Stimulated activated CD4-positive, alpha-beta T cell treated with anti-CD3 and anti-CD28 coated beads, Interleukin-2, amount 100 ng/mL, for 4 hours (primary cell): ENCODE measurements at places on chromosomes 5 and 9.
A peak's percentile ranks its signal among the peaks of the same experiment; 100 is the strongest.

DNA sequence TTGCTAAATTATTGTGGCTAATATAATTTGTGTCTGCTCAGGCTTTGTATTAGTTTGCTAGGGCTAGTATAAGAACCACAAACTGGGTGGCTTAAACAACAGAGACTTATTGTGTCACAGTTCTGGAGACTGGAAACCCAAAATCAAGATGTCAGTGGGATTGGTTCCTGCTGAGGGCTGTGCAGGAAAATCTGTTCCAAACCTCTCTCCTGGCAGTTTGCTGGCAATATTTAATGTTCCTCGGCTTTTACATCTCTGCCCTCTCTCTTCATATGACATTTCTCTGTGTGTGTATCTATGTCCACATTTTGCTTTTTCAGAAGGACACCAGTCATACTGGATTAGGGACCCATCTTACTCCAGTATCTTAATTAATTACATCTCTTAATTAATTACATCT is 498.8 kb upstream of the CD180 start:
- DNase-seq, result no peak

DNA sequence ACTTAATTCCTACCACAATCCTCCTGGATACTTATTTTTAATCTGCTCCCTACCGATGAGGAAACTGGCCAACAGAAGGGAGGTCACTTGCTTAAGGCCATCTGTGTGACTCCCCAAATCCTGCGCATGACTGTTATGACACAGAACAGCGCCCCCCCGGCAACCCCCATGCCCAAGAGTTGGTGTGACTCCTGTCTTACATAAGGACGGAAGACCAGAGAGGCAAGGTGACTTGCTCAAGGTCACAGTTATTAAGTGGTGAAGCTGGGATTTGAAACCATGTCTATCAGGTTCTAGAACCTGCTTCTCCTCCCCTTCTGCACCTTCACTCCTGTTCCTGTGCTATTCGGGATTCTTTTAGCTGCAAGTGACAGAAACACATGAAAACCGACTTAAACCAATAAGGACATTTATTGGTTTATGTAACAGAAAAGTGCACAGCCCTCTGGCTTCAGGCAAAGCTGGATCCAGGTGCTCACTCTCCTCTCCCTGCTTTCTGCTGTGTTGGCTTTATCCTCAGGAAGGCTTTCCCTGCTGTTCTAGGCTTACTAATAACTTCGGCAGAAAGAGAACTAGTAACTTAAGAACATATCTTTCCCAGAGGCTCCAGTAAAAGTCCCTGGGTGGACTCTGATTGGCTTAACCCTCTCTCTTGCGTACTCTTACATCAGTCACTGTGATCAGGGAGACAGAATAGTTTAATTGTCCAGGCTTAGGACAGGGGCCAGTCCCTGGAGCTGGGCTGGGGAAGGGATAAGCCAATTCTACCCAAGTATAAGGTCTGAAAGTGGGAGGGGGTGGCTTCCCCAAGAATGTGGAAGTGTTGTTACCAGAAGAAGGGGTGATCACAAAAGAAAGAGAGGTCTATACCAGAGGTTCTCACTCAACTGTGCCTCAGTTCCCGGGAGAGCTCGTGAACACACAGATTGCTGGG is 43.7 kb downstream of the FGF18 start:
- DNase-seq, result no peak

DNA sequence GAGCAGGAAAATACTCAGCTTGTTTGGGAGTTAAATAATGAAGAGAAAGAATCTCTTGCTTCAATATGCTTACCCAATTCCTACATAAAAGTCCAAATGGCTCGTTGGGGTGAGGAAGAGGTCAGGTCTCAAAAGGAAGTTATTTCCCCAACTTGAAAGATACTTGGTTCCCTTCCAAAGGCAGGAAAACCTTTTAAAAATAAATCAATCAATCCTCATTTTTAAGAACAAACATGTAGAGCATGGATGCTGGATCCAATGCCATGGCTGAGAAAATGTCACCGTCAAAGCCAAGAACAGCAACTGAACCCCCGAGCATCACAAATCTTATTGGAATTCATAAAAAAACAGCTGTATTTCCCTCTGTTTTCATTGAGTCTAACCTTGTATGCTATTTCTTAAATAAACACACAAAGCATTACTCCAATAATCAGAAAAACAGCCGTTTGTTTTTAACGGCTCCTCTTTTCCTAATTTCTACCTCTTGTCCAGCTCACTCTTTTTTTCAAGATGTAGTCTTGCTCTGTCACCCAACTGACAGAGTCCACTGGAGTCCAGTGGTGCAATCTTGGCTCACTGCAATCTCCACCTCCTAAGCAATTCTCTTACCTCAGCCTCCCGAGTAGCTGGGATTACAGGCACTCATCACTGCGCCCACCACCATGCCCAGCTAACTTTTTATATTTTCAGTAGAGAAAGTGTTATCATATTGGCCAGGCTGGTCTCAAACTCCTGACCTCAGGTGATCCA is 140.7 kb downstream of the GNA14 start:
- no peak for DNase-seq

GRCh38 chr9:135131488-135131887 is 44.0 kb downstream of the OLFM1 start:
- DNase-seq, result no peak

DNA sequence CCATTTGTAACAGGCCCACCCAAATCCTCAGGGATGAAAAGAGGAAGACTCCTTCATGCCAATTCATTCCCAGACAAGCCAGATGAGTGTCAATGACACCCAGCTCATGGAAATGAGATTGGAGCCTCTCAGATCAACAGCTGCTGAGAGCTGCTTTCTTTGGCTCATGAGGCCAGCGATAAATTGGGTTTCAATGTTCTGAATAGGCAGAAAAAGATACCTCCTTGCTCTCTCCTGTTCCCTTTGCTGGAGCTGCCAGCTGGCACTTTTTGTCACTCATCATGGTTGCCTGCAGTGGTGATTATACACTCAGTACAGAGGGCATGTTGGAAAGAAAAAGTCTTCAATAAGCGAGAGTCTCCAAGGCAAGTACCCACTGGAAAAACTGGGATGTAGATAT is 47.1 kb downstream of the SH3RF2 start:
- no peak for DNase-seq

GRCh38 chr5:108726446-108727235 is 21.1 kb upstream of the FER start:
- DNase-seq, result no peak

DNA sequence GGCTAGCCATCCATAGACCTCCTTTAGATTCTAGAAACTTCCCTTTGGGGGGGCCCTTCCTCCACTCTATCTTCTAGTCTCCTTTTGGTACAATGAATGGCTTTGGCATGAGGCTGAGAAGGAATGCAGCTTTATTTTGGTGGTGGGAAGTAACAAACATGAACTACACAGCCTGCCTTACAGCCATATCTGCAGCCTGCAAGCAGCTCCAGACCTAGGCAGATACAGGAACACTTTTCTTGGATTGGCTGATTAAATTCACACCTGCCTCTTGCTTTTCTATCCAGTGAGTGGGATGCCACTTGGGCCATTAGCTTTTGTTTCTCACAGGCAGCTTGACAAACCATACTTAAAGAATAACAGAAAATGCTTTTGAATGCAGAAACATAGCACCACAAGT is 28.2 kb downstream of the NR6A1 start:
- DNase-seq, result no peak

GRCh38 chr5:53011233-53011632 is 22.1 kb downstream of the ITGA2 start:
- no peak for DNase-seq

GRCh38 chr9:130993303-130994030 is 15.5 kb upstream of the LAMC3 start:
- DNase-seq, result no peak

DNA sequence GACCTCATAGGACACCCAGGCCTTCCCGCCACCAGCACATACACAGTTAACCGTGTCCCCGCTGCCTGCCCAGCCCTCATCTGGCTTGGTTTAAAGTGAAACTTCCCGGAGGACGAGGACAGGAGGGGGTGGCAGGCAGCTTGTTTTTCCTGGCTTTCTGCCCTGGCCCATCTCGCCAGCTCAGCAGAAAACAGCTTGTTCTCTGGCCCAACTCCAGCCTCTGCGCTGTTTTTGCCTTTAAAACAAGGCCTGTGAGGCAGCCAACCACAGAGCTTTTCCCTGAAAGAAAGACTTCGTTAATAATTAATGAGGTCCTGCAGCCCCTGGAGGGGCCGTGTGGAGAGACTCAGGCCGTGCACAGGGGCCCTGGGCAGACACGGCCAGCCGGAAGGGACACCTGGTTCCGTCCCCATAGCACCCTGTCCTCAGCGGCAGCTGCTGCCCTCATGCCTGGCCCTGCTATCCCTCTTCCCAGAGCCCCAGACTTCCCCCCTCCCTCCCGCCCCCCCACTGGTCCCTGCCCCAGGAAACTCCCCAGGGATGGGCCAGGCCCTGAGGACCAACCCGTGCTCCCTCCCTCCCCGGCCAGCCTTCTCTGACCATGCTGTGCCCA is 108.7 kb downstream of the RXRA start:
- DNase-seq, result no peak

- no peak for DNase-seq
These were observed 67.3 kb downstream of the PSMB7 start for GRCh38 chr9:124347968-124348358.

DNA sequence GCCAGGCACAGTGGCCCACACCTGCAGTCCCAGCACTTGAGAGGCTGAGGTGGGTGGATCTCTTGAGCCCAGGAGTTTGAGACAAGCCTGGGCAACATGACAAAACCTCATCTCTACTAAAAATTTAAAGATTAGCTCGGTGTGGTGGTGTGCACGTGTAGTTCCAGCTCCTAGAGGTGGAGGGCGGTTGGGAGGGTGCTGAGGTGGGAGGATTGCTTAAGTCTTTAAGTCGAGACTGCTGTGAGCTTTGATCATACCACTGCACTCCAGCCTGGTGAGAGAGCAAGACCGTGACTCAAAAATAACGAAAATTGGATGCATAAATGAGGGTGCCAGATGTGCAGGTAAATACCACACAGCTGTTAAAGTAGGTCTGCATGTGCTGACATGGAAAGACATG is 39.3 kb upstream of the TDRD7 start:
- DNase-seq, result no peak

DNA sequence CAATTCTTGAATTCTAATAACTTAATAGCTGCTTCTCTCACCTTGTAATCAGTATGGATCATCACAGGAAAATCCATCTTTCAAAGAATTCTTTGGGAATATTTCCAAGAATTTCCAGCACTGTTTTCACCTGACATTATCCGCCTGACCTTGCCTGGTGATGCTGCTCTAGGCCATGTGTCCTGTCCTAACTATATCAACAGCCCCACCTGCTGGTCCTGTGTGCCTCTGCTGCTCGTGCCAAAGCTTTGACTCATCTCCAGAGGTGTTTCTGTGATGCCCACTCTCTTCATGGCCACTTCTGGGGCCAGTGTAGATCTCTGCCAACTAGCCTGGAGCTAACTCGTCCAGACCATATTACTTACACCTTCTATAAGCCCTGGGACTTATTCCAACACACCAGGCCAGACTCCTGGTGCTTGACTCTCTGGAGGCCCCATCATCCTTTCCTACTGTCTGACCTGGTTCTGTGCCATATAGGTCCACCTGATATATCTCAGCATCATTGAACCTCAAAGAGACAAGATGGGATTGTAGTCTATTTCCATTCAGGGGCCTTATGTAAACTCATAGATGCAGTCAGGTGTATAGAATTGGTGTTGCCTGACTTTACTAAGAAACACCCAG is 67.5 kb upstream of the CKMT2 start:
- peak; percentile 29 for DNase-seq

DNA sequence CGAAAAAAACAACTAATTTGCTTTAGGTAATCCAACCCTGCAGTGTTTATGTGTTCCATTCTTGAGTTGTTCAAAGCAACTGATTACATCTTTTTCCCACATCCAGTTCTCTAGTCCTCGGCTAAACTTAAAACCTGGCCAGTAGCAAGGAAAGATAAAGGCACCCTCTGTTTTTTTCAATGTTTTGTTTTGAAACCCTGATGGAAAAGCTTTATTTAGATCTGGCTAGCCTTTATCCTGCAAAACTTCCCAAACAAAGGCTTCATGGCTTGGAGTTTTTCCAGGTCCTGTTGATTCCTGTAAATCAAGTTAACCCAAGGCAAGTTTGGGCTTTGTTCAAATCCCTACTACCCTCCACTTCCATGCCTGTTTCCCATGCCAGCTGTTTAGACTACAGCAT is 105.1 kb downstream of the CEMIP2 start:
- no peak for DNase-seq

GRCh38 chr9:89466451-89467277 is 31.2 kb downstream of the SEMA4D start:
- DNase-seq, result peak; percentile 43

GRCh38 chr5:158974775-158975174 is 124.9 kb downstream of the EBF1 start:
- DNase-seq, result no peak
